ENCODE measurements at places on chromosomes 11 and 22.

GRCh38 chr11:27358296-27358695, 4.7 kb downstream of the CCDC34 start:
- no peak for DNase-seq

DNA sequence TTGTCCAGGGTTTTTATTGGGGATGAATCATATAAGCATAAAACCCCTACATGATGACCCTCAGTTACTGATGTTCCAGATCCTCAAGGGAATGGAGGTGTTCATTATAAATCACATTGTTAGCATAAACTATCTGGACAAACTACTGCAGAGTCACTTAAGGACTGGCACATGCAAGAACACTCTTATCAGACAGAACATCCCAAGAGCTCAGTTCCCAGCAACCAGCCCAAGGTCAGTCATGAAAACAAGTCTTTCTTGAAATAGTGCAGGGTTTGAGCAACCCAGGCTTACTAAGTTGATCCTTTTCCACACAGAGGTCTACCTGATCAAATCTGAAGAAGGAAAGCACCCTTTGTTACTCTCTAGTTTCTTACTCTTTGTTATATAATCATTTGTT, 13.5 kb upstream of the PTS start:
- no peak for DNase-seq

DNA sequence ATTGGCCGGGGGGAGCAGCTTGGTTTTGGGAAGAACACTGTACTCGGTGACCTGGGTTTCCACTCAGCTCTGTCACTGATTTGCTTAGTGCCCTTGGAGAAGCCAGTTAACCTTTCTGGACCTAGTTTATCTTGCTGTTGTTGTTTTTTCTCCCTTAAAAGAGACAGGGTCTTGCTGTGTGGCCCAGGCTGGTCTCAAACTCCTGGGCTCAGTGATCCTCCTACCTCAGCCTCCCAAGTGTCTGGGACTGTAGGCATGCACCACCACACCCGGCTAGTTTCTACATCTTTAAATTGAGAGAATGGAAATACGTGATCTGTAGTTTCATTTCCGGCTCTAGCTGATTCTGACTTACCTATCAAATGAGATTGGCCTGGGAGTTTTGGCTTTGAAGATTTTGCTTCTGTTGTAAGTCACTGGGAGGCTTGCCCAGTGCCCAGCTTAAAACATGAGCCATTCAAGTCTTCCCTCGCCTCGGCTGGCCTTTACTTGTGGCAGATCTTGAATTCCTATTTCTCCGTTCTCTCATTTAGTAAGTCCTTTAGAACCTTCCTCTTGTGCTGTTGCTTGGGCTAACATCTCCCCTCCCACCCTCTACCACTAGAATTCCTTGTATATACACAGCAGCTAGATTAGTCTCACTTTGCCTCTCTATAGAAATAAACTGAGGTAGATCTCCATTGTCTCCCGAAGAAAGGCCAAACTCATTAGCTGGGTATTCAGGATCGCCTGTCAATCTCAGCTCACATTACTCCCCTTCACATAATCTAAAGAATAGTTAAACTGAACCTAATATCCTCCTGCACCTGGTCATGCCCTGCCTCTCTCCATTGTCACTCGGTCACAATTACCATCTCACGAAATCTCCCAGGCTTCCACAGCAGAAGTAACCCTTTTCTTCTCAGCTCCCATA, 87.7 kb upstream of the SLC25A18 start:
- peak; percentile 22 for DNase-seq

DNA sequence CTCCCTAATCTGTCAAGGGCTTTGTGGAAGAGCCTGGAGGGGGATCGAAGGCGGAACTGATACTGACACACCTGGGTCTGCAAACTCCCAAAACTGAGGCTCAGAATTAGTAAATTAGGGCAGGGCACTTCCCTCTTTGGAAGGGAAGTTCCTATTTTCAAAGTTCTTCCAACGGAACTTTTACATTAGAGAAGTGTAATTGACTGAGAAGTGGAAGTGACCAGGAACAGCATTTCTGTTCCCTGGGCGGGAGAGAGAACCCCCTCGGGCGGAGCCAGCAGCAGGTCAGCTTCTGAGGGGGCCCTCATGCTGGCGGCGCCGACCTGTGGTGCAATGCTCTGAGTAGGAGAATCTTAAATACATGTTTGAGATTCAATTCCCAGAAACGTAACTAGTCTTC, 1.1 kb upstream of the CBL start:
- no peak for DNase-seq

DNA sequence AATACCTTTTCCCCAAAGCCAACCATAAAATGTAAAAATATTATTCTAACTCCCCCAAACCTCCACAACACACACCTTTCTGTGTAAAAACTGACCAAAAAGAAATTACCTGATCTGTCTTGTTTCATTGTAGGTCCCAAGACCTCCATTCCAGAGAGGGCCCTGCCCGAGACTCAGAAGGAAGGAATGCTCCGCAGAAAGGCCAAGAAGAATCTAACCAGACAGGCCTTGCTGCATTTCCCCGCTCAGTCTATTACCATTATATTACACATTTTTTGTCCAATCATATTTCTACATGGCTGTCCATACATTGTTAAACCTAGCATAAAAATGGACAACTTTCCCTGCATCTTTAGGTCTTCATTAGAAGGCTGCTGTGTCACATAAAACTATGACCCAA, 237.5 kb upstream of the UBASH3B start:
- DNase-seq: no peak

- no peak for DNase-seq
Measured at GRCh38 chr11:126510621-126511370, 155.3 kb downstream of the ST3GAL4 start.
